NCI-H748 treated with DMSO at 0.1 percent for 48 hours (cell line): ENCODE measurements at places on chromosomes 4 and X.

GRCh38 chrX:153640736-153641575, 6.0 kb upstream of the DUSP9 start:
- no peak for DNase-seq

DNA sequence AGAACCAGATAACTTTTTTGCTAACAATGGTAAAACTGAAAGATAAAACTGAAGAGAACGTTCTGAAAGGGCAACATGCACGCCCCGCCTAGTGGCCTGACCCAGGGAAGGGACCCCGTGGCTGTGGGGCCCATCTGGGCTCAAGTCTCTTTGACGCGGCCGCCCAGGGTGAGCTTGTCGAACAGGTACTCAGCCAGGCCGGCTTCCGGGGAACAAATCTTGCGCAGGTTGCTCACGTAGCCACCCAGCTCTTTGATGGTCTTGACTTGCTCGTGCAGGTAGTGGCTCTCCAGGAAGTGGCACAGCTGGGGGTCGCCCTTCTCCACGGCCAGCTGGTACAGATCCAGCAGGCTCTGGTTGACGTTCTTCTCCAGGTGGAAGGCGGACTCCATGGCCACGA, 579 bp downstream of the FTHL17 start:
- DNase-seq: no peak

DNA sequence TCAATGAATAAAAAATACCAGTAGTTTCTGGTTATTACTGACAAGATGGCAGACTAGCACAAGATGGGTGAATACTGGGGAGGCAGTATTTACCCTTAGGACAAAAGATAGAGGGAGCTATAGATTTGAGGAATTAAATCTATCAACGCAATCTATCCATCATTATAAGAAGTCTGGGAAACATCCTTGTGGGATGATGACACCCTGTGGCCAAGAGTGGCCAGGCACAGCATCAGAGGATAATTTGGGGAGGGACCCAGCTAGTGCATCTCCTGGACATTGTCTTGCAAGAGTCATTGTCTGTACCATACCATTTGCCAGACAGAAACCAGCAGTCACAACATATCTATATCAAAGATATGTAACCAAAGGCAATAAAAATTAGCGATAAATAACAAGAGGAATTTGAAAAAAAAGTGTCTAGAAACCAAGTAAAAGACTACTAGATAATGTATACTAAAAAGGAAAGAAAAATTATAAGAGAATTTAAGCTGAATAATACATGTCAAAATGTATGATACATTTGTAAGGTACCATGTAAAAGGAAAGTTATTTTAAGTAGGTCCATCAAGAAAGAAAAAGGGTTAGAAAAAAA, 22.9 kb downstream of the KCTD8 start:
- peak; percentile 24 for DNase-seq

DNA sequence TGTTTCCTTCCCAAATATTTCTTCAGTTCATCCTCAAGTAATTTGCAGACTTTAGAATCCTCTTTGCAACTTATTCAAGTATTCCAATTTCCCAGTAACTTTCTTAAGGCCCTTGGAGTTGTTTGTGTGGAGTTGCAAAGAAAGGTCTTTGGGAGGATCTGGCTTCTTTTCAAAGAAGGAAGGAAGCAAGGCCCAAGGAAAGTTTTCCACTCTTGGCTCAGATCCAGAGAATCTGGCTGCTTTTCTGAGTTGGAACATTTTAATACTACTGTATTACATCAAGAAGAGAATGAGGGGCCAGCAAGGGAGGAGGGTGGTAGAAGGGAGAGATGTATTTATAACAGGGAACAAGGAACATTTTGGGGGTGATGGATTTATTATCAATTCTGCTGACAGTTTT, 10.5 kb downstream of the CDX4 start:
- DNase-seq: no peak

DNA sequence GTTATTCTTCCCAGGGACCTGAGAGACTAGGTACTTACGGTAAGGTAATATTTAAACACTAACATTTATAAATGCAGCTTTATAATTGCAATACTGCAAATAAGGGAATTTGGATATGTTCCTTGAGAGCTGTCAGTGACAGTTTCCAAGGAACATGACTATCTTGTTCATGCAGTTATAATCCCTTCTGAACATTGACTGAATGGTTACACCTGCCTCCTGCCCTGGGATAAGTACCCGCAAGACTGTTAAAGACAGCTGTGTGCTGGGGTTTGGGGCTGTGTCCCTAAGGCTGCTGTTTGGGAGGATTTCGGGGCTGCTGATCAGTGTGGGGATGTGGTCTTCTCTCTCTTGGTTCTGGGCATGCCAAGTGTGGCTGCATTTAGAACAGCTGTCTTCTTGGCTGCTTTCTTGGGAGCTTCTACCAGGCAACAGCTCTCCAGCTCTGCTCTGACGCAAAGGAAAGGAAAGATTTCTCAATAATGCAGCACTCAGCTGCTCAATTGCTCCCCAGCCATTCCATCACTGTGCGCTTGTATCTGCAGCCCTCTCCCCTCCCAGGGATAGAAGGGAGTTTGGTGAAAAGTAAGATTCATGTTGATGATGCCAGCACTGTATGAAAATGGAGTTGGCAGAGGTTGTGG, 298.8 kb upstream of the TAPT1 start:
- DNase-seq: no peak

- no peak for DNase-seq
These were observed 237.4 kb downstream of the SPANXN1 start for GRCh38 chrX:145484740-145485139.

DNA sequence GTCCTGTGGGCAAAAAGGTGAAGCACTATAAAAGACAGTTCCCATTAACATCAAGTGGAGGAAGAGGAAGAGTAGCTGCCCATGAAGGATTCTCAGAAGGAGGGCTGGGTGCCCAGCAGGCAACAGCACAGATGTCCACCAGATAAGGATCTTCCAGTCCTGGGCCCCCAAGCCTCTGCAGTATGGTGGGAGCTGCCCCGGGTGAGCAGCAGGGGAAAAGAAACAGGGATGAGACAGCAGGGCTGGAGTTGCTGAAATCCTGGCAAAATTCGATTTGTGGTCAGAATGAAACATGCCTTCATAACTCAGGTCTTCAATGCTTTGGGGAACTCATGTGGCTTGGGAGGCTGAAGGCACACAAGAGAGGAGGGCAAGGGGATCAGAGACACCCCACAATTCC, 94.6 kb downstream of the RASL11B start:
- DNase-seq: no peak

GRCh38 chr4:45100956-45101818, 374.8 kb upstream of the GNPDA2 start:
- no peak for DNase-seq

- peak; percentile 76 for DNase-seq
These were observed 241.1 kb upstream of the TLL1 start for GRCh38 chr4:165631912-165632311.

GRCh38 chr4:168877511-168878491, 132.3 kb downstream of the CBR4 start:
- no peak for DNase-seq

- DNase-seq: no peak
These were observed 31.6 kb downstream of the ETDC start for GRCh38 chrX:135340831-135341230.

GRCh38 chrX:42783451-42783850, 5.5 kb upstream of the PPP1R2C start:
- DNase-seq: no peak

DNA sequence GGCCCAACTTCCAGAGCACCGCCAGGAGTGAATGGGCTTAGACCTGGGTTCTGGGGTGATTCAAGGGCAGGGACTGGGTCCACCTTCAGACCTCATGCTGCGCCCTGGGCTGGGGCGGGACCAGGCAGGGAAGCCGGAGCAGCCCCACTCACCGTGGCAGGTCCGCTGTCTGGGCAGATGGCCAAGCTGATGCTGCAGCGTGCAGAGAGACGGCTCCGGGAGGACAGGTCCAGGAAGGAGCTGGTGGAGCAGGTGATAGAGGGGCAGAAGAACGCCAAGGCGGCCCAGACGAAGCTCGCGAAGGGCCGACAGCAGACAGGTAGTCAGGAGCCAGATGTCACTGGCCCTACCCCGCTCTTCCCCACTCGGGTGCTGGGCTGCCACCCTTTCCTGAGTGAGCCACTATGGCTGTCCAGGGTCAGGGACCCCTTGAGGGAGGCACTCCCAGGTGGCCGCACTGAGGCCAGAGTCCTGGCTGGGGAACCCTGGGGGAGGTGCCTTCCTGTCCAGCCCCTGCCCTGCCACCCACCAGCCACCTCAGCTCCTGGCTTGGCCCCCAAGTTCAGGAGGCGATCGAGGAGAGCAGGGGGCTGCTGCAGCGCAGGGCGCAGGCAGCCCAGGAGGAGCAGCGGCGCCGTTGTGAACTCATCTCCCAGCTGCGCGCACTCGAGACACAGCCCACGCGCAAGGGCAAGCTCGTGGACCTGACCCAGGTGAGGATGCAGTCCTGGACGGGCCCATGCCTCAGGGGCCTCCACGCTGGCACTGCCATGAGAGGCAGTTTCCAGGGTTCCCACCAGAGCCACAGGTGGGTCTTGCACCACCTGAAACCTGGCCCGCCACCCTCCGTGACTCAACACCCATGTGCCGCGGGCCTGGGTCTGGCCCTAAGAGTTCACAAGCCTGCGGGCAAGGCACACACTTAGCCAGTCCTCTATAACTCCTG, 10.1 kb upstream of the RNF4 start:
- no peak for DNase-seq

GRCh38 chr4:123121241-123121907, 199.0 kb upstream of the NUDT6 start:
- no peak for DNase-seq

GRCh38 chr4:172055046-172055445, 241.8 kb downstream of the GALNTL6 start:
- no peak for DNase-seq

GRCh38 chr4:11116940-11117339, 311.8 kb downstream of the HS3ST1 start:
- DNase-seq: no peak

DNA sequence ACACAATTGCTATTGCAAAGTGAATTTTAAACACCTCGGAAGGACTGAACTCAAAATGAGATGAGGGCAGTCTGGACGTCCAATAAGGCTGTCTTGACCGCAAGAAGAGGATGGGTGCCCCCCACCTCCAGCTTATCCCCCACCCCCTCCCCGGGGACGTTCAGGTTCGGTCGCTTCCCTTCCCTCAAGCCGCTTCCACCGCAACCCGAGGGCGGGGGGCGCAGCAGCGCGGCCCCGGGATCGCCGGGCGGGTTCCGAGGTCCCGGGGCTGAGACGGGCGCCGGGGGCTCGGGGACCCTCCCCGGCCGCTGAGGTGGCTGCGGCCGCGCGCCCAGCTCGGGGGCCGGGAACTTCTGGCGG, 480 bp downstream of the USP46 start:
- no peak for DNase-seq

GRCh38 chrX:30935985-30936384, 46.9 kb upstream of the TAB3 start:
- DNase-seq: no peak

GRCh38 chrX:97763391-97763790, 879.7 kb downstream of the RPA4 start:
- no peak for DNase-seq

DNA sequence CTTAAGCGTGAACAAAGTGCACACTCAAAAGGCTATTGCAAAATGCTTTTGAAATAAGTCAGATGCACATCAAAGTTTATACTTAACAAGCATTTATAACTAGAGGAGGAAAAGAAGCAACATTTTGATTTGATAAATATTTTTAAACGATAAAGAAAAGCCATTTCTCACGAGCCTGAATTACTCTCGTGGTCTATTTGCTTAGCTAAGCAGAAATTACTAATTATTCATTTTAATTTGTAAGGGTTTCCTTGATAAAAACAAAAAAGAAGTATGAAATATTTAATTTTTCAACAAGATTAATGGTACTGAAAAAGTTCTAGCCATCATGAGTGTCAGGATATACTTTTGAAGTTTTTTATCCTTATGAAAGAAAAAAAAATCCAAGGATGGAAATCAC, 78.2 kb downstream of the UNC5C start:
- no peak for DNase-seq

DNA sequence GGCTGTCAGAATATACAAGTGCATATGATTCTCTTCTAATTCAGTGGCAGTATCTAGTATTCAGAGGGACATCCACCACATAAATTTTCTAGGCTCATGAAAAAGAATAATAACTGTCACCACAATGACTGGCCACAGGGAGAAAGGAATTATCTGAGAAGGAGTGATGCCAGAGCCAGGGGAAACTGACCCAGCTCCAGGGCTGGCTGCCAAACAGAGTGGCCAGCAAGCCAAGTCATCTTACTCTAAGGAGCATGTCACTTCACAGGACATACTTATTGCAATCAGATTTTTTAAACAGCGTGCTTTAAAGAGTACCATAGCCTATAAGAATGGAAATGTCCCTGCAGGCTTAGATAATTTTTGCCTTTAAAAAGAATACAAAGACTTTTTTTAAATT, 5.8 kb upstream of the SEPTIN11 start:
- DNase-seq: no peak

DNA sequence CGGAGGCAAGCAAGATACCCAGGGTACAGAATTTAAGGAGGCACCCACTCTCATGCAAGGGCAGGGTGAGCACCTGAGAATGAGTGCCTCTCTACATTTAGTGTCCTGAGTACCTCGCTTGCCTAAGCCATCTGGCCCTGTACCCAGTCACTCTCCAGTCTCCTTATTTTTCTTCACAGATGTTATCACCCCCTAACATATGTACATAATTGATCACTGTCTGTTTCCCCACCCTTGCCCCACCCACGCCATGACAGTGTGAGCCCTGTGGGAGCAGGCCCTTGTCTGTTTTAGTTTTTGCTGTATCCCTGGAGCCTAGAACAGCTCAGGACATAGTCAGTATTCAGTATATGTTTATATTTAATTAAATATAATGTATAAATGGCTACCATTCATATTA, 113.6 kb downstream of the SPRY1 start:
- DNase-seq: no peak

- DNase-seq: no peak
These were observed 325.0 kb downstream of the FBXO8 start for GRCh38 chr4:173958445-173958844.

DNA sequence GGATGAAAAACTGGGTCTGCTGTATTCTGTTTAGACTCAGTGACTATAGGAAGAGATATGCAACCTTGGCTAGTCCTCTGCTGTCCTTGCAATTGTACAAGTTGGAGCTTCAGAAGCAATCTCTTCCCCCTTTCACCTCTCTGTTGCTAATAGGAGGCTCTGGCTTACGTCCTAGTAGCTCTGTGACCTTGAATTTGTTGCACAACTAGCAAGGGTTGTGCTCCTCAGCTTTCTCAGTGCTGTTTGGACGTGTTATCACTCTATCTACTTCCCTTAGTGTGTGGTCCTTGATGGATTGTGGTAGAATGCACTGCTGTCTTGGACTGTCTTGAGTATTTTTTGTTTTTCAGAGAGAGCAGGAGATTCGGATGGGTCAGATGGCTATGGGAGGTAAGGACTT, 3.4 kb upstream of the ITGB1BP2 start:
- no peak for DNase-seq

DNA sequence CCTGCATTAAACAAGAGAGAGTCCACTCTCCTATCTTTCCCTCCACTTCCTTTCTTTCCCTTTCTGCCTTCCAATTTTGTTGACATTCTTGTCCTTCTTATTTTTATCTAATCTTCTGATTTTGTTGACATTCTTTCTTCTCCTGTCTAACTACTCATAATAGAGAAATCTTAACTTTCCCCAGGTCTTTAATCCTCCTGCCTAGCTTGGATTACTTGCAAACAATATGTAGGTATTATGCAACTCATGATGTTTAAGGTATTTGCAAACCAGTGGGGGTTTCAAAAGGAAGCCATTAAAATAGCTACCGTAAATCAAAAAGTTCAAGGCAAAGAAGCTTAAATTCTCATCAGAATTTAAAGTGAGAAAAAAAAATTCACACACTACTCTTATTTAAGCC, 53.9 kb downstream of the PROM1 start:
- no peak for DNase-seq
